Neural crest cell (in vitro differentiated cells): ENCODE measurements at places on chromosomes 3 and 15.

DNA sequence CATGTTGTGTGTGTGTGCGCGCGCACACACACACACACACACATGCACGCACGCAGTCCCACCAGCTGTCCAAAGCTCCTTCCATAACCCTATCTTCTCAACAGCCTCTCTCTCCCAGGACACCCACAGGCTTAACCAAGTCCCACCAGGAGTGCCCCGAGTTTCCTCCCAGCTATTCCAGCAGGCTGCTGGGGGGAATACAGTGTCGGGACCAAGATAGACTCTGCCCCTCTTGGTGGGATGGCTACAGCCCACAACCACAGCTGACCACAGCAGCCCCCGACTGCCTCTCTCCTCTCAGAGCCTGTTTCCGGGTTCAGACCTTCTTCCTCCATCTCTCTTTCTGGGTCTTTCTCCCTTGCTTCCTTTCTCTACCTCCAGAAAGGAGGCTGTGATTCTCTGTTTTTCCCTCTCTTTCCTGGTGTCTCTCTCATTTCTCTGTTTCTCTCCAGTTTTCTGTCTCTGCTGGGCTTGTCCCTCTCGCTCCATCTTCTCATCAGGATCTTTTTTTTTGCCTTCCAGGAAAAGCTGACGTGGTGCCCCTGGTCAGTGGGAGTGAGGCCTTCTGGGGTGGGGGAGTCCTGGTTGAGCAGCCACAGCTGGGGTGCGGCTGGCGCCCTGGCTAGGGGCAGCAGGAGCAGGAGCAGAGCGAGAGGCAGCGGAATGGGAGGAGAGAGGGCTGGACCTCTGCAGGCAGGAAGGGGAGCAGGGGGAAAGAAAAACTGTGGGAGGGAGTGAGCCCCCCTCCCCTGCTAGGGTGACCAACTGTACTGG is 3.3 kb upstream of the ISLR start:
- H3K4me1 ChIP-seq = peaks cover 58% of the 10 kb centered on the region
- no peak for DNase-seq
- H3K36me3 ChIP-seq = peaks cover 4% of the 10 kb centered on the region
- peak overlapping the region; percentile 2 for H3K27ac ChIP-seq
- peak overlapping the region; percentile 60 for H3K4me3 ChIP-seq

DNA sequence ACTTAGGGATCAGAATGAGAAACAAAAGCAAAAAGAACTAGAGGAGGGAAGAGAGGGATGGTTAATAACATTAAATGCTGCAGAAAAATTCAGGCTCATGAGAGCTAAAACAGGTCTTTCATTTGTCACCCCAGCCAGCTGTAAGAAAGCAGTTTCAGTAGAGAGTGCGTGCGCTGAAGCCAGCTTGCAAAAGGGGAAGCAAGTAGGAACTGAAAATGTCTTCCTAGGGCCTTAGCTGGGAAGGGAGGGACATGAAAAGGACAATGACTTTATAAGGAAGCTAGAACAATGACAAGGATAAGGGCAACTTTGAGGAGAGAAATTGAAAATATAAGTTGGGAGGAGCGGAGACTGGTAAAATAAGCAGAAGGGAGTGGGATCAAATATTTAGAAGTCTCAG is 3.1 kb downstream of the CIAO2A start:
- peaks cover 39% of the 10 kb centered on the region for H3K4me1 ChIP-seq
- no peak overlapping the region for H3K27ac ChIP-seq
- H3K27me3 ChIP-seq = no peaks in the 10 kb centered on the region
- DNase-seq = no peak
- peak overlapping the region; percentile 46 for H3K4me3 ChIP-seq
- H3K36me3 ChIP-seq = peaks cover 8% of the 10 kb centered on the region

- no peak overlapping the region for H3K27ac ChIP-seq
- H3K36me3 ChIP-seq = peaks cover 2% of the 10 kb centered on the region
- peaks cover 3% of the 10 kb centered on the region for H3K4me1 ChIP-seq
- no peak overlapping the region for H3K4me3 ChIP-seq
- H3K27me3 ChIP-seq = no peaks in the 10 kb centered on the region
Measured at GRCh38 chr3:27224197-27224596, 145.0 kb downstream of the NEK10 start.

DNA sequence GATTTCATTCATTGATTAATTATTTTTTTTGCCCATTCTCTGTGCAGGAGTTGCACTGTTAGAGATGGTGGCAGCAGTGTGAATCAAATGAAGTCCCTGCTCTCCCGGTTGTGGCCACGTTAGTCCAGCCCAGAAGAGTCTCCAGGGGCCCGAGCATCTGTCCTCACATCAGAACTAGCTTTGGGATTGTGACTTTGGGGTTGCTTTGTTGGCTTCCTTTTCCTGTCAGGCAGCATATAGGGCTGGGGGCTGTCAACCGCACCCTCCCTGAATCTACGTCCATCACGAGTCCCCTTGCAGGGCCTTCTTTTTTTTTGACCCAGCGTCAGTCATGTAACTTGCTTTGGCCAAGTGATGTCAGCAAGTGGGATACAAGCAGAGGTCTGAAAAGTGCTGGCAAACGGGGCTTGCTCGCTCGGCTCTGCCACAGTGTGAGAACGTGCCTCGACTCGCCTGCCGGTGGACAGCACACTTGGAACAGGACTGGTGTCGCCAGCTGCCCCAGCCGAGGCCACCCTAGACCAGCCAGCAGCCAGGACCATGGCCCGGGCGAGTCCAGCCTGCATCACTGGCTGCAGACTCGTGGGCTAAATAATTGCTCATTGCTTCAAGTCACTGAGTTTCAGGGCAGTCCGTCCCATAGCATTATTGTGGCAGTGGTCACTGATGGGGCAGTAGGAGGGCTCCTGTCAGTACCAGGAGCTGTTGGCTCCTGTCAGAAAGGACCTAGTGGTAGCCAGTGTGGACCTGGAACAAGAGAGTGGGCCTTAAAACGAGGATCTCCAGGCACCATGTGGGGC is 151.6 kb upstream of the MEF2A start:
- no peak overlapping the region for H3K4me3 ChIP-seq
- H3K27ac ChIP-seq = no peak overlapping the region
- peaks cover 3% of the 10 kb centered on the region for H3K36me3 ChIP-seq
- H3K4me1 ChIP-seq = peaks cover 3% of the 10 kb centered on the region

DNA sequence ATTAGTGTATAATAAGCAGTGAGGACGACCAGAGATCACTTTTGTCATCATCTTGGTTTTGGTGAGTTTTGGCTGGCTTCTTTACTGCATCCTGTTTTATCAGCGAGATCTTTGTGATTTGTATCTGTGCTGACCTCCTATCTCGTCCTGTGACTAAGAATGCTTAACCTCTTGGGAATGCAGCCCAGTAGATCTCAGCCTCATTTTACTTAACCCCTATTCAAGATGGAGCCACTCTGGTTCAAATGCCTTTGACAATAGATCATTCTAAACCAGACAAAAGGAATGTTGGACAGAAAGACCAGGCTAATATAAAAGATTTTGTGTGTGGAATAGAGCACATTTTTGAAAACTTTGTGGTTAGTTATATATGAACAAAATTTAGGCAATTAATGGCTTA is 618.5 kb upstream of the BCHE start:
- H3K4me3 ChIP-seq = no peak overlapping the region
- H3K4me1 ChIP-seq = peaks cover 4% of the 10 kb centered on the region
- no peak overlapping the region for H3K27ac ChIP-seq
- H3K27me3 ChIP-seq = no peaks in the 10 kb centered on the region
- DNase-seq = no peak

- peaks cover 18% of the 10 kb centered on the region for H3K4me1 ChIP-seq
- peak overlapping the region; percentile 96 for H3K27ac ChIP-seq
- DNase-seq = no peak
- no peaks in the 10 kb centered on the region for H3K27me3 ChIP-seq
- H3K36me3 ChIP-seq = no peaks in the 10 kb centered on the region
Measured at GRCh38 chr3:27511724-27512422, 27.7 kb upstream of the SLC4A7 start.

DNA sequence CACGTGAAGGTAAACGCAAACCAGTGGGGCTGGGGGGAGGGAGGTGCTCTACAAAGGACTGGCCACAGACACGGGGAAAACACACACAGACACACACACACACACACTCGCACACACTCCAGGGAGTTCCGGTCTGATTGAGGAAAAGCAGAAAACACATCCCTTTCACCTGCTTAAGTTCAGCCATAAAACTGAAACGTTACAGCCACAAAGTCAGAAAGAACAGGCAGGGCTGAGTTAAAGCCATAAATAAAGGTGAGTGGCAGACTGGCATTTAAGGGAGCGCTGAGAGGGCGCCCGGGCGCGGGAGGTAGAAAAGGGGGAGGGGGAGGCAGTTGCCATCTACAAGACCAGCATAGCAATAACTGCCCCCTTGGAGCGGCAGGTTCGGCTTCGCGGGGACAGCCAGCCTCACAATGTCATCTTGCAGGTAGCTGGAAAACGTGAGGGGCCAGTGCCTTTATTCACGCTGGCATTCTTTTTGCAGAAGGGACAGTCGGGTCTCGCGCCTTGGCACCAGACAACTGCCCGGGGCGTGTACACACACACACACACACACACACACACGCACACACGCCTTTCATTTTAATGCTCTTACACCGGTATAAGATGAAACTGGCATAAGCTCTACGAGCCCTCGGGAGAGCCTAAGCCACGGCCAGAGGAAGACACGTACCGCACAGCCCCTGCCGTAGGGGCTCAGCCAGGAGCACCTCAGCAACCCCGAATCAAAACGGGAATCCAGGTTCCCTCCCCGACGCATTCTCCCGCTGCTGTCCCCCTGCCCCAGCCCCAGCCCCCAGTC is 866 bp downstream of the TNIK start:
- no peaks in the 10 kb centered on the region for H3K36me3 ChIP-seq
- H3K4me1 ChIP-seq = peaks cover 49% of the 10 kb centered on the region
- peaks cover 23% of the 10 kb centered on the region for H3K27me3 ChIP-seq
- peak overlapping the region; percentile 93 for H3K4me3 ChIP-seq
